Brain microvascular endothelial cell (primary cell): ENCODE measurements at places on chromosomes 1 and 21.

- DNase-seq, result no peak
These were observed 134.7 kb downstream of the TGFBR3 start for GRCh38 chr1:91751275-91751674.

GRCh38 chr1:2459757-2460156 lies 16.3 kb upstream of the PLCH2 start:
- DNase-seq, result no peak

DNA sequence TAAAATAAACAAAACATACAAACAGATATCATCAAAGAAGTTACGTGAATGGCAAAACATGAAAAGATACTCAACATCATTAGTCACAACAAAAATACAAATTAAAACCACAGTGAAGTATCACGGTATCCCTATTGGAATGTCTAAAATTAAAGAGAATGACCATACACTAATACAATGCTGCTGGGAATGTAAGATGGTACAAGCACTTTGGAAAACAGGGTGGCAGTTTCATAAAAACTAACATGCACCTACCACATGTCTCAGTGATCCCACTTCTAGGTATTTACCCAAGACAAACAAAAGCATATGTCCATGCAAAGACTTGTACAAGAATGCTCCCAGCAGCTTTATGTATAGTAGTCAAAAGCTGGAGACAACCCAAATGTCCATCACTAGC lies 69.1 kb downstream of the HSF2BP start:
- no peak for DNase-seq

DNA sequence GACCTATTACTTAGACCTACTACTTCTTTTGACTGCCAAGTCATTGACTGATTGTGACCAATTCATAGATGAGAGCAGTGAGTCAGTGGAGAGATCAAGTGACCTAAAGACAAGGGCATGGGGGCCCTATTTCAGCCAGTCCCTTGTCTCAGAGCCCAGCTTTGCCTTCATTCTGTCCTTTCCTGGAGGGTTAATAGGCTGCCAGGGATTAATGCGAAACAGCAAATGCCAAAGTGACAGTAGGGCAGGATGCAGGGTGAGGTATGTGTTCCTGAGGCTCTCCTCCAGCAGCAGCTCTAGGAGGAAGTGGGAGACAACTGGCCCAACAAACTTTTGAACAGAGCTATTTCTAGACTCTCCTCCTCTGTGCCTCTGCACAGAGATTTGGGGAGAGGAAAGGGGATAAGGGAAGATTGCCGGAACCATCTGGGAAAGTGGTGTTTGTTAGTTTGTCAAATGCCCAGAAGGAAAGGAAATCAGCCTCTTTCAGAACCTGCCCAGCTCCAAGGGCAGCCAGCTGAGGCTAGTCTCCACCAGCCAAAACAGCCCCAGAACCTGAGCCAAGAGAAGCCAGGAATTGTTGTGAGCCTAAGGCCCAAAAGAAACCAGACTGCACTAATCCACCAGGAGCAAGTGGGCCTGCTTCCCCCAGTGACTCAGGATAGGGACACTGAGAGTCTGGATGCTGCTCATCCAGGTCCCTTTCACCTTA lies 4.9 kb upstream of the S100A3 start:
- DNase-seq, result no peak

DNA sequence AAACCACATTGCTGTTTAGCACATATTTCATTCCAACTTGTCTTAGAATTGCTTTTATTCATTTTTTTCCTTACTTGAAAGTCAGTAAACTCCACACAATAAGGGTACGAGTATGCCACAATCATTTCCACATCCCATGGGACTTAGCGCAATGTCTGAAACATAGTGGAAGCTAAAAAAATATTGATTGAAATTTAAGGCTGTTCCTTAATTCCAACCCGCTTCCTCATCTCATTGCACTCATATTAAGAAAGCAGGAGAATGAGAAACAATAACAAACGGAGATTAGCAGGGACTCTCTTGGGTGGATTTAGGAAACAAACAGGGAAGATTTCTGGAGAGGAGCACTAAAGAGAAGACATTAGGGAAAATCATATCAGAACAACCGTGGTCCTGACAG lies 39.3 kb upstream of the RGS4 start:
- no peak for DNase-seq

DNA sequence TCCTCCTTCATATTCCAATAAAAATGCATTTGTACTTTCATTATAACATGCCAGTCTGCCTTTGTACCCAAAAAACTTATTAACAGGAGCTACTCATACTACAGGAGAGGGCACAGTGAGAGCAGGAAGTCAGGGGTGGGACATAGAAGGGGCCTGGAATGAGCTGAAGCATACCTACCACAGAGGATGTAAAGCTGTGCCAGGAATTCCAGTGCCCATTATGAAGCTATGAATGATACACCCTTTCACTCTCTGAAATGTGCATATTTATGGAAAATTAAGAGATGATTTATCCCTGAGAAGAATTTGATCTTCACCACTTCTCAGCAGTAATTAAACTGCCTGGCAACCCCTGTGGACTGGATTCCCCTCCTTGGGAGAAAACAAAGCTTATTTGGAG lies 65.8 kb downstream of the ATP5PO start:
- no peak for DNase-seq

DNA sequence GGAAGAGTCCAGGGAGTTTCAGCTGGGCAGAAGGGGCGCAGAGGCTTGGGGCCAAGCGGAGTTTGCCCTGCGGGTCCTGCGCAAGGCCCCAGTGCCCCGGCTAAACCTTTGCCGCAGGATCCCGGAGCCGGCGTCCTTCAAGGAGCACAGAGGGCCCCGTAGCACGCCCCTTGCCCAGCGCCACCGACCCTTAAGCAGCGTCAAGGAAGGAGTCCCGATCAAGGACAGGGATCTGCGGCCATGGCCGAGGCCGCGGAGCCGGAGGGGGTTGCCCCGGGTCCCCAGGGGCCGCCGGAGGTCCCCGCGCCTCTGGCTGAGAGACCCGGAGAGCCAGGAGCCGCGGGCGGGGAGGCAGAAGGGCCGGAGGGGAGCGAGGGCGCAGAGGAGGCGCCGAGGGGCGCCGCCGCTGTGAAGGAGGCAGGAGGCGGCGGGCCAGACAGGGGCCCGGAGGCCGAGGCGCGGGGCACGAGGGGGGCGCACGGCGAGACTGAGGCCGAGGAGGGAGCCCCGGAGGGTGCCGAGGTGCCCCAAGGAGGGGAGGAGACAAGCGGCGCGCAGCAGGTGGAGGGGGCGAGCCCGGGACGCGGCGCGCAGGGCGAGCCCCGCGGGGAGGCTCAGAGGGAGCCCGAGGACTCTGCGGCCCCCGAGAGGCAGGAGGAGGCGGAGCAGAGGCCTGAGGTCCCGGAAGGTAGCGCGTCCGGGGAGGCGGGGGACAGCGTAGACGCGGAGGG lies 520 bp downstream of the CLIC6 start:
- no peak for DNase-seq

DNA sequence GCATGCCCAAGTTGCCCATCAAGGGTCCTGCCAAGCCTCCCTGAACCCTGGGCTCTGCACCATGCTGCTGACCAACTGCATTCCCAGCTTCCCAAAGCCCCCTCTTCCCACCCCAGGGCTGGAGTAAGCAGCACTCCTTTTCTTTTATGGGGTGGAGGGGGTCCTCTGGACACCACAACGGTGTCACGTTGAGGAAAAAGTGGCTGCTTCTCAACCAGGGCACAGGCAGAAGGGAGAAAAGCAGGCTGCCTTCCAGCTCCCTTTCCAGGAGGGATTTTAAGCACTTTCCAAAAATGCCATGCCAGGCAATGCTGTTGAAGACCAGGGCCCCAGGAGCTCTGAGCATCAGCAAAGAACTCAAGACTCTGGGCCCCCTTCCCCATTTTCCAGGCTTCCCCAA lies 691 bp downstream of the RIMS3 start:
- no peak for DNase-seq

GRCh38 chr1:25879675-25880074 lies 4.2 kb upstream of the PAQR7 start:
- no peak for DNase-seq

GRCh38 chr1:117013309-117013858 lies 11.8 kb downstream of the CD101 start:
- no peak for DNase-seq

DNA sequence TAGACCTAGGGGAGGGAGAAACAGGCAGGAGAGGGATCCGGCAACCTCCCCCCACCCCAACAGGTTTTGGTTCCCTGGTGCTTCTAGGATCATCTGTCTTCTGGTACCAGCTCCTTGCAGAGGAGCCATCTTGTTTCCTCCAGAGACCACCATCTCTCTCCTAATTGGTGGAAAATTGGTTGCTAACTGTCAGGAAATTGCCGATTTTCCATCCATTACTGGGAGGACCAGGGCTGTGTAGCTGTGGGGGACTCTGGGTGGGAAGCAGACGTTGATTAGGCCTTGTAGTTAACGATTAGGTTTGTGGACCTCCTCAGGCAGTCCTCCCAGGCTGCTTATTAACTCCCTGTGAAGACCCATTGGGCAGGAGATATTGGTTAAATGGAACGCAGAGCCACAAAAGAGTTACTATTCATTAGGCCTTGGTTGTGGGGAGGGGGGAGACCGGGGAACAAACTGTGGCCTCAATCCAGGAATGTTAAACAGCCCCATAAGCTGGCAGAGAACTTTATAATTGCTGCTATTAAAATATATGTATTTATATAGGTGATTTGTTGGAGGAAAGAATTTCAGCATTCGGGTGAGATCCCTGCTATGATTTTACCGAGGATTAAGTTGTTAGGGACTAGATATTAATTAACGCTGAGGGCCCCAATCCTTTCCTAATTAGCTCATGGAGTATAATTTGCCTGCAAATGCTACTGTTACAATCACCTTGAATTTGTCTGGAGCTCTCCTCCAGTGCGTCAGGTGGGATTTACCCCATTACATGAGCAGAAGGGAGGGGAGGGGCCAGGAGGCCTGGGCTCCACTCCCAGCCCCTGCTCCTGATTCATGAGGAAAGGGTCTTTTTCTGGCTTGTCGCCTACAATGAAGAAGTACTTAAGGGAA lies 61.2 kb upstream of the TRABD2B start:
- no peak for DNase-seq

DNA sequence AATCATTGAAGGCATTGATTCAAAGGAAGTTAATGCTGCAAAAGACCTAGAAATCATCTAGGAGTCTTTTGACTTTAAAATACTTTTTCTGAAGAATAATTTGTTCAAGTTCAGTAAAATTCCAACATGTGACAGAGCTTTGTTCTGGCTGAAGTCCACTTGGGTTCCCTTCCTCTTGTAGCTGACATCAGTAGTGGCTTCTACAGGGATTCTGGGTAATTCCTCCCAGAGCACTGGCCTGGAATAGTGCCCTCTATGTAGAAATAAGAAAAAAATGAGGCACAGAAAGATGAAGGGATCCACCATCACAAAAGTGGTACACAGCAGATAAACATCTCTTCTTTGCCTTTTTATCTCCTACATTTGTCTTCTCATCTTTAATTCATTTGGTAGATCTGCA lies 548.1 kb downstream of the LTN1 start:
- no peak for DNase-seq

- DNase-seq, result no peak
These were observed 18.8 kb downstream of the TNFRSF25 start for GRCh38 chr1:6447016-6447817.
